Activated CD4-positive, alpha-beta T cell treated with anti-CD3 and anti-CD28 coated beads for 36 hours (primary cell): ENCODE measurements at places on chromosomes 7 and 10. TPM values are rescaled to one million over a fixed set of nuclear protein-coding genes. Genes with fewer than 3 reads are reported as not detected.

Gene NYAP1
- 0.56 TPM for total RNA-seq

Gene HOXA10
- total RNA-seq, result not detected

Gene NEBL
- 0.04 TPM for total RNA-seq

Gene VENTX
- total RNA-seq, result not detected

Gene RBP3
- not detected for total RNA-seq

Gene CCL26
- total RNA-seq, result not detected

Gene ADK
- 55.0 TPM for total RNA-seq

Gene ZPBP
- total RNA-seq, result not detected

Gene CCDC172
- not detected for total RNA-seq

Gene TMEM72
- not detected for total RNA-seq

Gene PKD1L1
- 0.09 TPM for total RNA-seq

Gene PNLIPRP2
- not detected for total RNA-seq

Gene SPACDR
- total RNA-seq, result 3.5 TPM

Gene PDE6C
- total RNA-seq, result not detected
